CD4-positive, alpha-beta T cell treated with Interleukin-21 for 1 hour (primary cell): ENCODE measurements at places on chromosomes 1 and 21.

- no peak for DNase-seq
Observed at GRCh38 chr1:16164213-16165072, 8.6 kb upstream of the EPHA2 start.

GRCh38 chr1:212954514-212954913 lies 4.2 kb downstream of the VASH2 start:
- DNase-seq = no peak

GRCh38 chr1:180268556-180269075 lies 38.6 kb downstream of the LHX4 start:
- DNase-seq = no peak

DNA sequence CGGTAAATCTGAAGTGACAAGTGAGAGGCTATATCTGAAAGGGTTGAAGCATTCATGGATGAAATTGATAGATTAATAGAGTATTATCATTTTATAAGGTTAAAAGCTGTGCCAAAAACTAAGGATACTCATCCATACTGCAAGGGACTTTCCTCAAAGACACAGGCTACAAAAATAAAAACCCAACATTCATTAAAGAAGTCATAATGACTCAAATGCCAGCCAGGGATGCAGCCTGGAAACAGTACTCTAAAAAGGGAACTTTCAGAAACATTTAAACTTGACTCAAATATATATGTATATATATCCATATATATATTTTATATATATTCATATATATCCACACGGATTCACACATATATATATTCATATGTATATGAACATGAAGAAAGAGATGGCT lies 1.1 kb upstream of the TIAM1 start:
- DNase-seq = no peak

GRCh38 chr1:206826394-206826793 lies 39.0 kb upstream of the IL20 start:
- no peak for DNase-seq

GRCh38 chr1:43914576-43915525 lies 18.8 kb upstream of the ARTN start:
- DNase-seq = no peak

DNA sequence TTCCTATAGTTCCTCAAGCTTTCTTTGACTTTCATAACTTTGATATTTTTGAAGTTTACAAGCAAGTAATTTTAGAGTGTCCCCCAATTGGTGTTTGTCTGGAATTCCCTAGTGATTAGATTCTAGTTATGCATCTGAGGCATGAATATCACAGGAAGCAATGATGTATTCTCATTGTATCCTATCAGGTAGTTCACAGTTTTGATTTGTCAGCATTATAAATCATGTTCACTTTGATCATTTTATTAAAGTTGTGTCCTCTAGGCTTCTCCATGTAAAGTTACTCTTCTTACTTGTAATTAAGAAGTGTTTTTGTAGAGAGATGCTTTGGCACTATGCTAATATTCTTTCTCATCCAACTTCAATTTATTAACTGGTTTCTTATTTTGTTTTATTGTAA lies 53.0 kb downstream of the TYW3 start:
- no peak for DNase-seq

- peak; percentile 31 for DNase-seq
Observed at GRCh38 chr1:78005755-78006154, 1.0 kb downstream of the DNAJB4 start.

GRCh38 chr1:27102134-27102706 lies 52.7 kb downstream of the SLC9A1 start:
- DNase-seq = no peak

- DNase-seq = no peak
Observed at GRCh38 chr1:187266051-187266450, 437.3 kb downstream of the PLA2G4A start.

DNA sequence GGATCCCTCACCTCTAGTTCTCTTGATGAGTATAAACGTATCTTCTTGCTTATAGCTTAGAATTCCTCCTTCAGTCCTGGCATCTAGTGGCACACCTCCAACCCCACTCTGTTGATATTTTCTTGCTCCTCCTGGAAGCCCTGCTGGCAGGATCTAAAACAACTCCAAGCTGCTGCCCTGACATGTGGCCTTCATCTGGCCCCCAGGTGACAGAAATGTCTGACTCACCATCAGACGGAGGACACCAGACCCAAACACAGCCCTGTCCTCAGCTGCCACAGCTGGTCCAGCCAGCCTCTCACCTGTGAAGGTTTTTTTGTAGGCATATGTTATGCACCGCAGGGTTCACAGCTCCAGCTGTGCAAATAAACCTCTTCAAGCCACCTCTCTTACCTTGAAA lies 53.4 kb downstream of the KRTAP19-8 start:
- no peak for DNase-seq

GRCh38 chr1:84181350-84182005 lies 37.4 kb downstream of the PRKACB start:
- DNase-seq = no peak

DNA sequence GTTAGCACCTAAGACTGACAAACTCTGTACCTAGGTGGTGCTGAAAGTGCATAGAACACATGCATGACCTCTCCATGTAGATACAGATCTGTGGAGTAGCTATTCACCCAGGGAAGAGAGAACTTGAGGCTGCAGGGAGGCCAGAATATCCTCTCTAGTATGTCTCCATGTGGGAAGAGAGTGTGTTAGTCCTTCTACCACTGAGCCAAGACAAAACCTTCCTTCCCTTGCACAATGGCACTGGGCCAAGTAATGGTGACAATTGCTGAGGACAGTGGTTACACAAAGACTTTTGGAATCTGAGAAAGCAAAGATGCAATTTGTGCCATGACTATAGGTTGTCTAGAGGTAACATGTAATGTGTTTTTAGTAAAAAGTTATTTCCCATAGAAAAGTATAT lies 52.3 kb downstream of the C1orf198 start:
- DNase-seq = no peak

DNA sequence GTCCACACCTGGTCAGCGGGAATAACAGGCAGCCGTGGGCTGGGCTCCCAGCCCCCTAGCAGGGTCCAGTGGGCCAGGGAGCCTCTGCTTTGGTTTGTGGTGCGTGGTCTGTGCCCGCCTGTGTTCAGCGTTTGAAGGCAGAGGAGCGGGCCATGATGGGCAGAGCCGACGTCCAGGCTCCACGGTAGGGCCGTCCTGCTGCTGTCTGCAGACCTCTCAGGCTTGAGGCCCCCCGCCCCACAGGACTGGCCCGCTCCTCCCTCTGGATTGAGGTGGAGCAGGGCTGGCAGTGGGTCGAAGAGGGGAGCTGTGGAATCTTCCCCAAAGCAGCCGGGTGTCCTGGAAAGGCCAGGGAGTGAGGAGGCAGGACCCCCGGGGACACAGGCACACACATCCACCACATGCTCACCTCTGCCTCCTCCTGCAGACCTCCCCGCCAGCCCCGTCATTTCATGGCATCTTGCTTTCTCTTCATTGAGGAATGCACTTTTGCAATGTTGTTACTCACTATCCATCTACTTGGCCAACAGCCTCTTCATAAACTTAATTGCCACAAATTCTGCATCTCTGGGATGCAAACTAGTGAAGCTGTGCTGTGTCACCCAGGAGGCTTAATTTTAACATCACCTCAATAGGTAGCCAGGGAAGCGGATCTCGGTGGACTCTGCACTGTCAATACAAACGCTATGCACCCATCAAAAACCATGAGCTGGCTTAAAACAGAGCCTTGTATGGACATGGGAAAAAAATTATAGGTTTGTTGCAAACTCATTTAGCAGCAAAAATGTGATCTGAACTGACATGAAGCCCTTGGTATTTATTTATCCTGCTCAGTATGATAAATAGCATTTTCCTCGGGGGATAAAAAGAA lies 85.9 kb downstream of the PDE9A start:
- DNase-seq = no peak

- no peak for DNase-seq
Observed at GRCh38 chr1:78177708-78178270, 132.0 kb downstream of the GIPC2 start.

GRCh38 chr1:183023146-183023600 lies at the start of gene LAMC1:
Gene LAMC1, plus strand, starts transcription at chr1:183023420. Its CDS starts 297 bp downstream, at chr1:183023717.
- no peak for DNase-seq

DNA sequence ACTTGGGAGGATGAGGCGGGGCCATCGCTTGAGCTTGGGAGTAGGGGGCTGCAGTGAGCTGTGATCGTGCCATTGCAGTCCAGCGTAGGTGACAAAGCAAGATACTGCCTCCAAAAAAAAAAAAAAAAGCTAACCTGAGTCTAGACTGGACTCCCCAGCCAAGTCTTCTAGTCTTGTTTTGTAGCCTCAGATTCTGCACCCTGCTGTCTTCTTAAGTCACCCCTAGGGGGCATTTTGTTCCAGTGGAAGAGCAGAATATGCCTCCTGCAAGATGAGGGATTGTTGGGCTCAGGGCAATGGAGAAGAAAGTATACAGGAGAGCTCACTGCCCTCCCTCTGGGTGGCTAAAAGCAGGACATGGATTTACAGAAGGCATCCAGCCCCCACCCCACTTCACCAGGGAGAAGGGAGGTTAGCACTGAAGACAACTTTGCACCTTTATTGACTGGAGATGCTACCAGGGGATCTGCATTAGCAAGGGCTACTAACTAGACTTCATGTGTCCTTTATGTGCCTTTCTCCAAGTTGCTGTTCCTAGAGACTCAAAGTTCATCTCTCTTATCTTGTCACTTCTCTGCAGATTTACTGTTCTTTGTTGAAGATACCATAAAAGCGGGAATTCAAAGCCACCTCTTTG lies 15.3 kb upstream of the RNF187 start:
- peak; percentile 66 for DNase-seq

DNA sequence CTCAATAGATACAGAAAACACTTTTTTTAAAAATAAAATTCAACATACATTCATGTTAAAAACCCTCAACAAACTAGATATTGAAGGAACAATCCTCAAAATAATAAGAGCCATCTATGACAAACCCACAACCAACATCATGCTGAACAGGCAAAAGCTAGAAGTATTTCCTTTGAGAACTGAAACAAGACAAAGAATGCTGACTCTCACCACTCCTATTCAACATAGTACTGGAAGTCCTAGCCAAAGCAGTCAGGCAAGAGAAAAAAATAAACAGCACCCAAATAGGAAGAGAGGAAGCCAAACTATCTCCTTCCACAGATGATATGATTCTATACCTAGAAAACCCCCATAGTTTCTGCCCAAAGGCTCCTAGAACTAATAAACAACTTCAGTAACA lies 46.2 kb upstream of the IVNS1ABP start:
- DNase-seq = no peak

- peak; percentile 65 for DNase-seq
Observed at GRCh38 chr1:117060441-117061317, 553 bp downstream of the TTF2 start.

DNA sequence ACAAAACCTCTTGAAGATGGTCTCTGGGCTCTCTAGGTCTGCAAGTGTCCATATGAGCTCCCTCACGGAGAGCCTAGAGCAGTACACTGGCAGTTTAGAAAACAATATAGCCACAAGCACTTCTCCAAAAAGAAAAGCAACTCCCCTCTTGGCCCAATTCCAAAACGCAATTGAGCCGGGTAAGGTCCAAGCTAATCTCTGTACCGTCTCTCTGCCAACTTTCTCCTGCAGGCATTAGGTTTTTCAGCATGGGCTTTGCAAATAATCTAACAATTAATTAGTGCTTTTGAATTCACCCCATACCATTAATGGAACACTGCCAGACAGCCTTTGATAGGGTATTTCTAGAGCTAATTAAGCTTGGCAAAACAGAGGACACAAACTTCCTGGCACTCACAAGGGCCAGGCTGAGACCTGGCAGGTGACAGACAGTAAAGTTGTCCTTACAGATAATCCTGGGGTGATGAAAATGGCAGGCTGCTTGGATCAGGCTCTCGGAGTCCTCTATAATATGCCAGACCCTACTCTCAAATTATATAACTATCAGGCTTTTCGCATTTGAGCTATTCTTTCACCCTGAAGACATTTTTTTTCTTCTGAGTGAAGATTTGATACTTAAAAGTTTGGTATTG lies 39.8 kb downstream of the TGFBR3 start:
- no peak for DNase-seq

- no peak for DNase-seq
Observed at GRCh38 chr1:54857746-54858561, 29.0 kb downstream of the DHCR24 start.

- no peak for DNase-seq
Observed at GRCh38 chr1:28509705-28510272, 3.9 kb downstream of the RCC1 start.

DNA sequence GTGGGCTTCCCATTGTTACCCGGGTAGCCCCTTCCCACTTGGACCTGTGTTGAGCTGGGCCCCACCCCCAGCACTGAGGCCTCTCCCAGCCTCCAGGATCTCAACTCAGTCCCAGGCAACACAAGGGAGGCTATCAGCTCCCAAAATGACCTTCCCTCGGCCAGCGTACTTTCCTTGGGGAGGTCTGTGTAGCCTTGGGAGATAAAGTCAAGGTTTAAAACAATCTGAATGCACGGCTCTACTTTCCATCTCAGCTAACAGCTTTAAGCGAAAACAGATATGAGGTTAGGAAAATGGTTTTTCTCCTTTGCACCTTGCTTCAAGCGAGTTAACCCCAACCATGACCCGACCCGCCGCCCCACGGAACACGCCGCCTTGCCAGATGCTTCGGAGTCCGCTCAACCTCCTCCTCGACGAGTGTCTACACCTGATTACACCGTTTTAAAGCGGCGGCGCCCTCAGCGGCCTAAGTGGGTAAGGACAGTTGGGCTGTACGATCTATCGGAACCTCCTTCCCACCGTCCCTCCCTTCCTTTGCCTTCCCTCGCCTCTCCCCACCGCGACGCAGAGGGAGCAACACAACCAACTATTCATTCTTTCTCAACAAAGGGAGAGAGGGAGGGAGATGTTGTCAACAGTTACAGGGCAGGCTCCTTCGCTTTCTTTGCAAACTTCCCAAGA lies 1.1 kb downstream of the BCAR3 start:
- peak; percentile 25 for DNase-seq

- DNase-seq = no peak
Observed at GRCh38 chr1:216908126-216908525, 184.9 kb upstream of the ESRRG start.

- DNase-seq = no peak
Observed at GRCh38 chr1:116332451-116332850, 40.6 kb upstream of the ATP1A1 start.

DNA sequence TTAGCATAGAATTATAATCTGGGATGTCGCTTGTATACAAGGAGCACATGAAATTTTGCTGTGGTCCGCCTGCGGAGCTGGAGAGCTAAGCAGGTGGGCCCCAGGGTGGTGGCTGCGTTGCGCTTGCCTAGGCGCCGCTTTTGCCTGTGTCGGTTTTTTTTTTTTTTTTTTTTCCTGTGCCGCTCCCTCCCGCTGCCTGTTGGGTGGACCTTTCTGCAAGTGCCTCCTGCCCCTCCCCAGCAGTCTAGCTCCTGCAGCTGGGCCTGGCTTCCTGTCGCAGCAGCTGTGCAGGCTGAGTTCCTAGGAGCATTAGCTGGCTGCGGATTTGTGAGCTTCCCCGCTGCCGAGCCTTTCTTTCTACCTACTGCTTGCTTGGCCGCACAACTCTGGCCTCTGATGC lies 20.6 kb downstream of the PYHIN1 start:
- DNase-seq = no peak

GRCh38 chr1:62247391-62248168 lies 52.9 kb downstream of the L1TD1 start:
- DNase-seq = no peak

GRCh38 chr1:165828669-165829329 lies 1.4 kb downstream of the UCK2 start:
- DNase-seq = no peak
